Thoracic aorta (tissue), 2 donors: ENCODE measurements at places on chromosomes 6 and 20.

GRCh38 chr20:2002365-2002764 lies 8.5 kb upstream of the PDYN start:
- DNase-seq: no peak
- no peak overlapping the region for H3K27ac ChIP-seq

DNA sequence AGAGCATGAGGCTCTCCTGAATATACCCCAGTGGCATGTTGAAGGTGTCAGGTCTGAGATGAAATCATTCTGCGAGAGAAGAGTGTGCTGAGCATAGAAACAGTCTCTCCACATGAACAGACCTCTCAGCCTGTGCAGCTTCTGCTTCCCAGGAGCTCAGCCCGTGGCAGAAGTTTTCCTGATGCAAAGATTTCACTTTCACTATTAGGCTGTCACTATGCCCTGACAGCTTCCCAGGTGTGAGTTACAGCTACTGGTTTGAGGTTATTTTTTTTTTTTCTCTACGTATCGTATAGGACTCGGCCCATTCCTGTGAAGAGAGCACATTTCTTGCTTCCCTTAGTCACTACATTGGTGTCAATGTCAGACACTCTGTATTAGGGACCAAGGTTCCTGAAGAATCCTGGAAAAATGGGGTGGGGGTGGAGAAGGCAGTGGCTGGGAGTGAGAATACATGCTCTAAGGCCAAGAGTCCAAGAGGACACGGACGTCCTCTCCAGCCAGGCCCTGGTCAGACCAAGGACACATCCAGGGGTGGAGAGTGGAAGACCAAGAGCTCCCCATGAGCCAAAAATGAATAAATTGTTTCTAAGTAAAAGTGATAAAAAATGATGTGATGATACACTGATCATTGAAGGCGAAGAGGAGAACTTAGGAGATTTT lies 121.2 kb upstream of the AKAP12 start:
- H3K27me3 ChIP-seq: no peaks in the 10 kb centered on the region
- no peaks in the 10 kb centered on the region for H3K36me3 ChIP-seq

DNA sequence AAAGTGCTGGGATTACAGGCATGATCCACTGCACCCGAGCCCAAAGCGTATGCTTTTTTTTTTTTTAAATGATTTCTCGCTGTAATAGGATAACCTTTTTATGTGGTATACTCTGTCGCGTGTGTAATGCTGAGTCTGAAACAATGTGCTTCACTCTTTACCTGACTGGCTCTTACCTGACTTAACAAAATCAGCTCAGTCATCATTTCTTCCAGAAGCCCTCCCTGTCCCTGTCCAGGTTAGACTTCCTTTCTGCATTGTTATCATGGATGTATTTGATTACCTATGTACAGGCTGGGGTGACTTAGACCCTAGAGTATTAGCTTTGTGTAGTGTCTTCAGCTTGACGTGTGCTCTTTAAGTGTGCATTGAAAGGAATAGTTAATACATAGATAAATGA lies 67.1 kb downstream of the NCOA7 start:
- DNase-seq: no peak
- no peak overlapping the region for H3K4me3 ChIP-seq
- H3K36me3 ChIP-seq: peaks cover 2% of the 10 kb centered on the region
- no peaks in the 10 kb centered on the region for H3K27me3 ChIP-seq

DNA sequence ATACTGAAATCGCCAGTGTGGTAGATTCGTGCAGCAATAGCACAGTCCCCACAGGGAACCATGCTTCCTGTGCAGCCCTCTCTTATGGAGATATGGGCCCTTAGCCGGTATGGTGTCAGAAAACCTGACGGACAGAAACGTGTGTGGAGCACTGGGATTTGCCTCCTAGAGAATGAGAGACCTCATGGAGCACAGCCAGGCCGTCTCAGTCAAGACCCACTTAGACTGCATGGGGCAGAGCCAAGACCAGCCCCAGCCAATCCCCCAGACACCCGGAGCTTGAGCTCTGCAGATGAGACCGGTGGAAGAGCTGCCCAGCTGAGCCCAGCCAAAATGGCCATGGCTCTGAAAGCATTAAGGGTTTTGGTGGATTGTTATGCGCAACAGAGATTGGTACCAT lies 163.7 kb downstream of the DLL1 start:
- no peaks in the 10 kb centered on the region for H3K27me3 ChIP-seq
- H3K27ac ChIP-seq: no peak overlapping the region
- H3K36me3 ChIP-seq: no peaks in the 10 kb centered on the region
- peaks cover 4% of the 10 kb centered on the region for H3K4me1 ChIP-seq
- DNase-seq: no peak

GRCh38 chr6:37956711-37957275 lies 137.3 kb downstream of the ZFAND3 start:
- no peak for DNase-seq
- no peak overlapping the region for H3K27ac ChIP-seq
- H3K4me3 ChIP-seq: no peak overlapping the region
- H3K36me3 ChIP-seq: no peaks in the 10 kb centered on the region
